SIG-M5 (cell line): ENCODE measurements at places on chromosomes 1 and 21.

GRCh38 chr1:234408757-234409156 lies 35.5 kb downstream of the COA6 start:
- DNase-seq, result no peak

- no peak for DNase-seq
Measured at GRCh38 chr1:91527781-91528180, 27.1 kb downstream of the CDC7 start.

DNA sequence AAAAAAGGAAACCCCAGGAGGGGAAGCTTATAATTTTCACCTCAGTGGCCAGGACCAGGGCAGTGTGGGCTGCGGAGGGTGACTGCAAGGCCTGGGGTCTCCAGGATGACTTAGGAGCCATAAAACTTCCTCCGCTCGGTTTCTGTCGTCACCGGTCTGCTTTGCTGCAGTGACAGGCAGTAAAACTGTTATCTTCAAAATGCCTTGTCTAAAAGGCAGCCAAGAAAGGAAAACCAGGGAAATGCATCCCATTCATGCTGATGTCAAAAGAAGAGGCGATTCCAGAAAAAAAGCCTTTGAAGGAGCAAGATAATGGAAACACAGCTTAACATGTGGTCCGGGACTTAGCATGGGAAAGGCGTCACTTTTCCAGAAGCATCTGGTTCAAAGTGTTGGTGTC lies 42.0 kb downstream of the COL6A1 start:
- no peak for DNase-seq

- DNase-seq, result peak; percentile 86
Measured at GRCh38 chr1:234962340-234962989, 166.2 kb downstream of the TOMM20 start.

- DNase-seq, result no peak
Measured at GRCh38 chr1:55087439-55087838, 48.1 kb downstream of the PCSK9 start.
